ENCODE measurements at places on chromosomes 1 and 21.

GRCh38 chr1:214840356-214840755 lies 237.4 kb downstream of the CENPF start:
- no peak for DNase-seq

- DNase-seq, result no peak
Measured at GRCh38 chr1:185860311-185860710, 126.1 kb downstream of the HMCN1 start.

GRCh38 chr1:203045336-203045735 lies 19.0 kb downstream of the PPFIA4 start:
- DNase-seq, result no peak

GRCh38 chr1:32464716-32465577 lies at the start of gene ZBTB8B:
Gene ZBTB8B (plus strand): TSS chr1:32465072. CDS start chr1:32470625, 5,553 bp downstream.
- peak; percentile 26 for DNase-seq

DNA sequence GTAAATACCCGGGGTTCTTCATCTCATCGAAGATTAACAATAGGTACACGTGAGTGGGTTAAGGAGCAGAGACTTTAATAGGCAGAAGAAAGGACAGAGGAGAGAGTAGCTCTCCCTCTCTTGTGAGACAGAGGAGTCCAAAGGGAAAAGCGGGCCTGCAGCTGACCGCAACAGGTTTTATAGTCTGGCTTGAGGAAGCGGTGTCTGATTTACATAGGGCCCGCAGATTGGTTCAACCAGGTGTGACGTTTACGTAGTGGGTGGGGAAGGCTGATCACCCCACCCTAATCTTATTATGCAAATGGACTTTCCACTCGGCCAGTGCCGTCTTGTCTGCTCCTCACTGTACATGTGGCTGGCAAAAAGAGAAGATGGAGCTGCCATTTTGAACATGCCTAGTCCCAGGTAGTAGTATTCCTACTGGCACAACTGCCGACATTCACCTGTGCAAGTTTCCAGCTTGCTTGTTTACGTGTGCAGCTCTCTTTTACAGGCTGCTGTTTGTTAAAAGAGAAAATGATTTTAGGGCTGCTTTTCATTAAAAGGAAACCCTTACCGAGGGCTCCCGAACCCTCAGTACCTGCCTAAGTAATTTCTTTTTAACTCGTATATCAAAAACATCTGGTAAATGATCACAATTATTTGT lies 10.6 kb downstream of the CDC14A start:
- DNase-seq, result no peak

- no peak for DNase-seq
Measured at GRCh38 chr1:119228335-119229080, 88.1 kb upstream of the WARS2 start.

- DNase-seq, result no peak
Measured at GRCh38 chr1:229856009-229856650, 210.9 kb upstream of the GALNT2 start.

DNA sequence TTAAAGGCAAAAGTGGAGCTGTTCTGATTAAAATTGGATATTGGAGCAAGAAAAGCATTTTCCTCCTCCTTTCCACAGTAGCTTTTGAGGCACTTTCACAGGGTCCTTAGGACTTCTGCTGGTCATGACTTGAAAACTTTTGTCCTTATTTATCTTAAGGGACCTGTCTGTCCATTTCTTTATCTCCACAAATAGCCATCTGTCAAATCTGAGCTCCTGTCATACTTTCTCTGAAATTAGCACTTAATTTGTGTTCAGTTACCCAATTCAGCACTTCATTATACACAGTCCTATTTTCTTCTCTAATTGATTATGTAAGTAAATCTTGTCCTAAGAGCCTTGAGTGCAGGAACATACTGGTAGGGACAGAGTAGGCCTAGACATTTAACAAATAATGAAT lies 9.8 kb downstream of the POU2F1 start:
- DNase-seq, result no peak

- no peak for DNase-seq
Measured at GRCh38 chr1:2633936-2634491, 1.2 kb upstream of the MMEL1 start.

GRCh38 chr21:34008618-34009017 lies 64.8 kb upstream of the MRPS6 start:
- no peak for DNase-seq

- no peak for DNase-seq
Measured at GRCh38 chr1:22417466-22417865, 34.2 kb upstream of the ZBTB40 start.

GRCh38 chr1:16164213-16165072 lies 8.6 kb upstream of the EPHA2 start:
- no peak for DNase-seq

GRCh38 chr1:167081594-167082156 lies 8.5 kb downstream of the GPA33 start:
- no peak for DNase-seq

DNA sequence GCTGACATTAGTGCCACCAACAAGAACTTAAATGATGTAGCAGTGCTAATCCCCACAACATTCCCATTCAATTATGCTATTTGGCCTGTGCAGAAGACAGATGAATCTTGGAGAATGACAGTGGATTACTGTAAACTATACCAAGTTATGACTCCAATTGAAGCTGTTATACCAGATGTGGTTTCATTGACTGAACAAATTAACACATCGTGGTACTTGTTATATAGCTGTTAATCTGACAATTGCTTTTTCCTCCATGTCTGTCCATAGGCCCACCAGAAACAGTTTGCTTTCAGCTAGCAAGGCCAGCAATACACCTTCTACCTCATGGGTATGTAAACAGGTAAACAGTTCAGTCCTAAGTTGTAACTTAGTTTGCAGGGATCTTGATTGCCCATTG lies 101.1 kb downstream of the S1PR1 start:
- DNase-seq, result no peak

DNA sequence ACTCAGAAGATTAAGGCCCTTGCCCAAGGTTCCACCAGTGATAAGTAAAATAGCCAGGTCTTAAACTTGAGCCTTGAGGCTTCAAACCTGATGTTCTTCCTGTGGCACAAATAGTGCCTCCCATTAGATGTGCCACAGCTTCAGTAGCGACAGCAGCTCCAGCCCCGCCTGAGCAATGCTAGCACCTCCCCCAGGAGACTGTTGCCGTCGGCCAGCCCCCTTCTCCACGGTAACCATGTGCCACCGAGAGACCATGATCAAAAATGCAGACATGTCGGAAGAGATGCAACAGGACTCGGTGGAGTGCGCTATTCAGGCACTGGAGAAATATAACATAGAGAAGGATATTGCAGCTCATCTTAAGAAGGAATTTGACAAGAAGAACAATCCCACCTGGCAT lies 32.2 kb downstream of the KLHDC7A start:
- no peak for DNase-seq

DNA sequence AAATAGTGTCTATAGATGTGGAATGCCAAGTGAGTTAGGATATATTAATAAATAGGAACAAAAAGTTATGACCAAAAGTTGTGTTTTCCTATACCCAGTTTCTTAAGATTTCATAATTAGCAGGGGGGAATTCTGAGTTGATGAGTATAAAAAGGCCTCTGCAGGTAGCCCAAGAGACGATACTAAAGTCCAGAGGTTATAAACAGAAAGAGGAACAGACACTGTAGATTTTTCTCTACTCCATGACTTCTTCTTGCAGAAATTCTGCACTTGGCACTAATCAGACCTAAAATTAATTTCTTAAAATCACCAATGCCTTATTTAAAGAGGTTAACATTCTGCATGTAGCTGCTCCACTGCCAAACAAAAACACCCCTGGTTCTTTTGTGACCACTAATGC lies 62.6 kb downstream of the ROR1 start:
- DNase-seq, result no peak

GRCh38 chr1:244341455-244342450 lies 110.0 kb downstream of the ADSS2 start:
- DNase-seq, result no peak

DNA sequence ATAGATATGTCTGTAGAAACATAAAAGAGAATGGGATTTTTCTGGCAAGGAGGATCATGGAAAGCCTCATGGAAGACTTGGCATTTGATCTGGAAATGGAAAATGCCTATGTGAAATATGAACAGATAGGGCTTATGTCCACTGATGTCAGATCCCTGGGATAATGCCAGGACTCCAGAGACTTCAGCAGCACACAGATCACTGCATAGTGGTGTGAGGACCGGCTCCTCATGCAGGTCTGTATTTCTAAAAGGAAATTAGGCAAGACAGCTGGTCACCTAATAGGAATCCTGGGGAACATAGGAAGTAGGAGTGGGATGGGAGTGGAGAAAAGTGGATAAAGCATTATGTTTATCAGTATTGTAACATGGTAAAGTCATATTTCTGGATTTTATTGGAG lies 56.8 kb upstream of the IPO9 start:
- no peak for DNase-seq

DNA sequence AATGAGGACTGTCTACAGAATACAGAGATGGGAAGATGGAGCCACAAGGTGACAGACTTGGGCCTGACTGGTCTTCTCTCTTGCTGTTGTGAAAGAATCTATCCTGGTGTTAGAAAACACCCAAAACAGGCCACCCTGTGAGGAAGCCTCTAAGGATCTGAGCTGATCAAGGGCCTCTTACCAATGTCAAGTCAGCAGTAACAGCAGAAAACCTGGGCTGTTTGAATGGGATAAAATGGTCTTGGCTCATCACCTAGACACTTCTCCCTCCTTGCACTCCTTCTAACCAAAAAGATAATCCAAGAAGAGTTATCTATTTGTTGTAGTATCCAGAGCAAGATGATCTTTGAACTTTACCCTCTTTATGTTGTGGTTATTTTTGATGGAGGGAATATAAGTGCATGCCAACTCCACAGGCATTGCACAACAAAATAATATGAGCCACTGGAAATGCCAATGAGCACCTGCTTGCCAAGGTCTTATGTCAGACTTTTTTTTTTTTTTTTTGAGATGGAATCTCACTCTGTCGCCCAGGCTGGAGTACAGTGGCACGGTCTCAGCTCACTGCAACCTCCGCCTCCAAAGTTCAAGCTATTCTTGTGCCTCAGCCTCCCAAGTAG lies 32.8 kb upstream of the ZNF281 start:
- DNase-seq, result no peak

DNA sequence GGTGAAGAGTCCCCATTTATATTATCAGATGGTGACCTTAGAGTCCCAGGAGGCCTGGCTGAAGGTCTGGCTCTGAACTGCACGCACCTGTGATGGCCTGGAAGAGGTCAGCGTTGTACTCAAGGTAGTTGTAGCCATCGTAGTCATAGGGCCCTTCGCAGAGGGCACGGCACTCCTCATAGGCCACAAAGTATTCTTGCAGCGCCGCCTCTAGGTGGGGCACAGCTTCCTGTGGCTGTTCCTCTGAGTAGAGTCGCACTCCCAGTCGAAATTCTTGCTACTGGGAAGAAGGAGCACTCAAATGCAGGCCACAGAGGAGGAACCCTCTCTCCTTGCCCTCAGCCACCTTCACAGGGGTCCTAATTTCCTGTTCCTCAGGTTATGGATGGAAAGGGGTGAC lies 7.7 kb downstream of the P3H1 start:
- DNase-seq, result no peak

DNA sequence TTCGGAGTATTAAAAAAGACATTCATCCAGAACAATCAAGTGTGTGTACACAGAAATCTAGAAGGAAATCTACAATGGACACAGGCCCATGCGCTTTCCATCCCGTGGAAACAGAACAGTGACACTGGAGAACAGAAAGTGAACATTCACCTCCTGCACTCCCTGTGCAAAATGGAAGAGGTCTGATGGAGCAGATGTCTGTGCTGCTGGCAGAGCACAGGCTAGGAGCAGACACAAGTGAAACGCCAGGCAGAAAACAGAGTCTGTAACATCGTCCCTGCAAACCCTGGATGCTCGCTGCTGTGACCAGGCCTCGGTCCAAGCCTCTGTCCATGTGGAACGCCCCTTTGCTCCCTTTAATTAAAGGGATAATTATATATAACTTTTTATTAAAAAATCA lies 36.1 kb downstream of the SLC45A1 start:
- no peak for DNase-seq

DNA sequence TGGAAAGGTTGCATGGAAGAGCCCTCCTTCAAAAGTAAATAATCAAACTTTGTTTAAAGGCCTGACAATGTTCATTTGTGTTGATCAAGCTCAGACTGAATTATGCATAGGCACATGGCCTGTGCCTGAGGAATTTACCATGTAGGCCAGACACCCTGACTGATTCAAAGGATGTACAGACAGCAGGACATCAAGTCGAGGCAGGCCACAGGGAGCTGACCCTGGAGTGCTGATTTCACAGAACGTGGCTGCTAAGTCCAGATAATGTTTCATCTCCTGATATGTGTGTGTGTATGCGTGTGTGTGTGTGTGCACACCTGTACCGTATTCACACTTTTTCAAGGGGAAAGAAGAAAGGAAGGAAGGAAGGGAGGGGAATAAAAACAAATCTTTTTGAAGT lies 34.1 kb downstream of the NAV1 start:
- no peak for DNase-seq

DNA sequence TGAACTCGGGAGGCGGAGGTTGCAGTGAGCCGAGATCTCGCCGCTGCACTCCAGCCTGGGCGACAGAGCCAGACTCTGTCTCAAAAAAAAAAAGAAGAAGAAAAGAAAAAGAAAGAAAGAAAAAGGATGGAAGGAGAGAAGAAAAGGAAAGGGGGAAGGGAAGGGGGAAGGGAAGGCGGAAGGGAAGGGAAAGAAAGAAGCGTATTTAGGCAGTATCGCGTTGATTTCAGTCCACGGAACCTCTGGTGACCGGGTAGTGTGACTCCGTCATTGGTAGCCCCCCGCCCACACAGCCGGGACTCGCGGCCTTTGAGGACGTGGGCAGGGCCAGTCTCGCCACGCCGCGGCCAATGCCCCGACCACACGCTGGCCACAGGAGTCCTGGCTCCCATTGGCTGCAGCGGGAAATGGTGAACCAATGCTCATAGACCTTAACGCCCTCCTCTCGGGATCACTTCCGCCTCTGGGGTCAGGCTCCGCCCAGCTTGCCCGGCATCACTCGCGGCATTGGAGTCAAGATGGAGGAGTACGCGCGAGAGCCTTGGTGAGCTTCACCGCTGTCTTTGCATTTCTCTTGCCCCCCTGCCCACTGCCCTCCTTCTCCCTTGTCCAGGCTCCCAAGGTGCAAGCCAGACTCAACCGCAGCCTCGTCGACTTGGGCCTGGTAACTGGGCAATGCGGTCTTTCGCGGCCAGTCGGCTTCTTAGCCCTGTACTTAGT lies at the start of gene TIMM17A:
TSS of gene TIMM17A (plus strand) at position 495 of the 720 bp plus-strand sequence. CDS start at position 519, 24 bp downstream.
- peak; percentile 96 for DNase-seq

DNA sequence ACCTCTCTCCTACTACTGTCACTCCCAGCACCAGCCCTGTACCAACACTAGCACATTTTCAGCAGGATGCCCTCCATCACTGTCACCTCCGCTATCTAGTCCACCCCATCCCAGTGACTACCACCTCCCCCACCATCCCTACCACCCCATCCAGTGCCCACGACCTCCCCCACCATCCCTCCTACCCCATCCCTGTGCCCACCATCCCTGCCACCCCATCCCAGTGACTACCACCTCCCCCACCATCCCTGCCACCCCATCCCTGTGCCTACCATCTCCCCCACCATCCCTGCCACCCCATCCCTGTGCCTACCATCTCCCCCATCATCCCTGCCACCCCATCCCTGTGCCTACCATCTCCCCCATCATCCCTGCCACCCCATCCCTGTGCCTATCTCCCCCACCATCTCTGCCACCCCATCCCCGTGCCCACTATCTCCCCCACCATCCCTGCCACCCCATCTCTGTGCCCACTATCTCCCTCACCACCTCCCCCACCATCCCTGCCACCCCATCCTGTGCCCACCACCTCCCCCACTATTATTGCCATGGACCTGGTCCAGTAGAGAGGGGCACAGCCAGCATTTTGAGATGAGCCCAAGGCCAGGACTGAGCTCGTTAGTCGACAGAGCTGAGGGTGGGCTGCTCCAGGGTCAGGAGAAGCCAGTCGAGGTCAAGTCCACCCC lies 45.7 kb downstream of the DISP3 start:
- no peak for DNase-seq

- DNase-seq, result no peak
Measured at GRCh38 chr1:31952825-31953220, 14.7 kb upstream of the PTP4A2 start.
